NCI-H1105 (cell line): ENCODE measurements at places on chromosomes 11 and 22.

GRCh38 chr11:554428-555226, 5.9 kb downstream of the LMNTD2 start:
- DNase-seq, result peak; percentile 85

DNA sequence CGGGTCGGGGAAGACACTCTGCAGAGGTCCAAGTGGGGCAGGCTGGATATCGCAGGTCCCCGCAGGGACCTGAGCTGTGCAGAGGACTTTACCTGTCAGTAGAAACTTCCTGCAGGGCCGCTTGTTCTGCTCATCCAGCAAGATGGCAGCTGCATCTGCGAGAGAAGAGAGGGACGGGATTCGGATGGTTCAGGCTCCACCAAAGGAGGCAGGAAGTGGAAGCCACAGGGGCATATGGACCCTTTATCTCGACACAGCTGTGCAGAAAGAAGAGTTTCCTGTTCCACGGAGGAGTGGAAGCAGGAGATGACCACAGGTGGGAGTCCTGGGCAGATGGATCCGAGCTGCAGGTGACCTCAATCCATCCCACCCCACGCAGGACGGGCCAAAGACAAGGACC, 22.5 kb downstream of the CABP7 start:
- no peak for DNase-seq

DNA sequence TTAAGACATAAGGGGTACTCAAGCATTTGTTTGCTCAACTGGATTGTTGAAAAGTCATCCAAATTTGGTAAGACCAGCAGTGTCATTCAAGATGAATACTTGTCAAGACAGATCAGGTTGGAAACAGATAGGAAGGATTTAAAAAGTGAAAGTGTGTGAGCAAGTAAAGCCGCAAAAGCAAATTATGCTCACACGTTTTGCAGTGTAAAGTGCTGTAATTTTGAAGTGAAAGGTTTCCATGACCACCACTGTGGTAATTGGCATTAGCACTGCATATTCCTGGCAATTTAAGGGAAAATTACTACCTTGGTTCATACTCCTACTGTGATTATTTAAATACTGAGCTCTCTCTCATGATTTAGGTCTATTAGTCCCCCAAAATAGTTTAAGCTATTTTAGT, 704.1 kb upstream of the CCDC179 start:
- no peak for DNase-seq

- no peak for DNase-seq
Measured at GRCh38 chr22:49036513-49036912, 791.2 kb downstream of the BRD1 start.

- DNase-seq, result no peak
Measured at GRCh38 chr22:41833369-41834004, 582 bp downstream of the SREBF2 start.

DNA sequence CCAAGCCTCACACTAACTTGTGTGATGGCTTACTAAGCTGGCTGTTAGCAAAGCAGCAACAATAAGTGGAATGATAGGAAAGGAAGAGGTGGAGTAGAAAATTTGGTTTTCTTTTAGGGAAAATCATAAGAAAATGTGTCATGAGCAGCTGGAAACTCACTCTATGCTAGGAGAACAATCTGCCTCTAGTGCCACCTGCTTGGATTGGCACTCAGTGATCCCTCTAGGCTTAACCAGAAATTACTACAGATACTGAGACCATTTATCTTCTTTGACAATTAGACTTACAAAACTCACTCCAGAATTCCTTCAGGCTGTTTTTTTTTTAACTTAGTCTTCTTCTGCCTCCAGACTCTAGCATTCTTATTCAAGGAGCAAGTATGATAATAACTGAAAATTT, 117.3 kb downstream of the CD44 start:
- DNase-seq, result no peak

DNA sequence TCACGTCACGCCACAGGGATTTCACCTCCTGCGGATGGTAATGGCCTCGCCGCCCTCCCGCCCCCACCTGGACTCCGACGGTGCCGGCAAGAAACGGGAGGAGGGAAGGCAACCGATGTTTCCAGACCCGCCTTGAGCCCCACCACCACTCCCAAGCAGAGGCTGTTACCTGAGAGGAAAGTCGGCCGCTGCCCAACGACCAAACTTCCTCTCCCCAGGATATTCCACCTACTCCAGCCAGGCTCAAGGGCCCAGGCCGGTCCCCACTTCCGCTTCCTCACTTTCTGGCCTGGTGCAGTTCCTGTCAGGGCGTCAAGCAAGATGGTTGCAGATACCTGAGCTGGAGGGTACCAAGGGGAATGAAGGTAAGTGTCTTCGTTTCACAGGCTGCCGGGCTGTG, at the start of gene ENTHD1:
ENTHD1 (minus strand) TSS at position 235 of the 400 bp plus-strand sequence. CDS start 6,012 bp downstream, outside the sequence.
- no peak for DNase-seq

DNA sequence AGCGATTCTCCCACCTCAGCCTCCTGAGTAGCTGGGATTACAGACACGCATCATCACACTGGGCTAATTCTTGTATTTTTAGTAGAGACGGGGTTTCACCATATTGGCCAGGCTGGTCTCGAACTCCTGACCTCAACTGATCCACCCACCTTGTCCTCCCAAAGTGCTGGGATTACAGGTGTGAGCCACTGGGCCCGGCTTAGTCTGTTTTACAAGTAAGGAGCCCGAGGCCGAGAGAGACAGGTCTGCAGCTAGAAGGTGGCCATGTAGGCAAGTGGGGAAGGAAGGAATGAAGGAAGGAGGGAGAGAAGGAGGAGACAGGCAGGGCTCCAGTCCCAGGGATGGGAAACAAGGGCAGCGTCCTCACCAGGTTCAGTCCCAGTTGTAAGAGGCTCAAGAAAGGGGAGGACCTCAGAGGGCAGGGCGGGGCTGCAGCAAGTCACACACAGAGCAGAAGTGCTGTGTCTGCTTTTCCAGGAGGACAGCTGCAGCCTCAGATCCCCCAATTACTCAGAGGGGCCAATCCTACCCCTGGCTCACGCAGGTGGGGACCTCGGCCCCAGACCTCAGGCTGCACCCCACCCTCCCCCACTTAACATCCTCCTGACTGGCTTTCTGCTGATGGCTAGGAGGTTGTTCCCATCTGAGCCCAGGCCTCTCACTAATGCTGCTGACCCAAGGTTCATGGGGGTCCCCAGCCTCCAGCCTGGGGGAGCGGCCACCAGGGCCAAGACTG, 53.8 kb upstream of the PRR5 start:
- no peak for DNase-seq

DNA sequence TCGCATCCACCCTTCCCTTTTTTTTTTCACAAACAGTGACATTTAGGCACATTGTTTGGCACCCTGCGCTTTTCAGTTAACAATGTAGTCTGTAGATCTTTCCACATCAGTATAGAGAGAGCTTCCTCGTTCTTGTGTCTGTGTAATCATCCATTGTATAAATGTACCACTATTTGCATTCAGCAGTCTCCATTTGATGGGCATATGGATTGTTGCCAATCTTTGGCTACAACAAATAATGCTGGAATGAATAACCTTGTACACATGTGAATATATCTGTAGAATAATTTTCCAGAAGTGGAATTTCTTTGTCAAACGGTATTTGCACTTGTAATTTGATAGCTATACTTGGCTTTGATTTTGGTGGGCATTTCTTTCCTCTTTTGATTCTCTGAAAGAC, 17.1 kb downstream of the MPEG1 start:
- DNase-seq, result no peak

DNA sequence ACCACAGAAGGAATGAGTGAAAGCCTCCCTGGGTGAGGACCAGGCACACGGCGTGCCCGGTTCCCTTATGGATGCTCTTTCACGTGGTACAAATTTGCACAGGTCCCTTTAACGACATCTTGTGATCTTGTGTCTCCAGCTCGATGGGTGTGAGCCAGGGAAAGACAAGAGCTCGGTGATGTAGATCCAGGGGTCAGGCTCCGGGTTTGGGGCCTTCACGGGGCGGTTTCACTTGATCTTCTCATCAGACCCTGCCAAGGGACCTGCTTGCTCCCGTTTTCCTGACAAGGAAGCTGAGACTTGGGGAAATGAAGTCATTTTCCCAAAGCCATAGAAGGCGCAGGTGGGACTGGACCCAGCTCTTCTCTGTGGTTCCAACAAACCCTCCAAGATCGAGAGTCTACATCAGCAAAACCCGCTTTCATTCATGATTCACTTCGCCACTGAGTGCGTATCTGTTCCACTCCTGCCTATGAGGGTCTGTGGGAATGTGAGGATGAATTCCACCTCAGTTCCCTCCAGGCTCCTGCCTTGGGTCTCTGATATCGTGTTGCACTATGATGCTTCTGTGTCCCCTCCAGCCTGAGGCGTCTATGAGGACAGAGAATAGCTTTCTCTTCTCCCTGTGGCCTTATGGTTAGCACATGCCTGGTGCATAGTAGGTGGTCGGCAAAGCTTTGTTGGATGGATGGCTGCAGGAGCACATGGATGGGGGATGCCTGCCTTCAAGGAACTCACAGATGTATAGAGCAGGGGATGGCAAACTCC, 45.0 kb upstream of the ANO1 start:
- no peak for DNase-seq

- no peak for DNase-seq
Measured at GRCh38 chr11:95375886-95376285, 144.9 kb upstream of the SESN3 start.

DNA sequence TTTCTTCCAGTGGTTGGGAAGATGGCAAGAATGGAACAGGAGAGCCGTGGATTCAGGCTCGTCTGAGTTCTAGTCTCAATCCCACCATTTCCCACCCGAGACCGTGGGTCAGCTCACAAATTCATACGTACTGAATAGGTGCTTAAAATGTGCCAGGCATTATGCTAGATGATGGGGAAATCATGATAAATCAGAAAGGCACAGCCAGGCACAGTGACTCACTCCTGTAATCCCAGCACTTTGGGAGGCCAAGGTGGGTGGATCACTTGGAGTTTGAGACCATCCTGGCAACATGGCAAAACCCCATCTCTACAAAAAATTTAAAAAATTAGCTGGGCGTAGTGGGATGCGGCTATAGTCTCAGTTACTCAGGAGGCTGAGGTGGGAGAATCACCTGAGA, 7.1 kb downstream of the TRIOBP start:
- DNase-seq, result no peak

- no peak for DNase-seq
Measured at GRCh38 chr22:19065298-19065859, 56.8 kb downstream of the DGCR2 start.

DNA sequence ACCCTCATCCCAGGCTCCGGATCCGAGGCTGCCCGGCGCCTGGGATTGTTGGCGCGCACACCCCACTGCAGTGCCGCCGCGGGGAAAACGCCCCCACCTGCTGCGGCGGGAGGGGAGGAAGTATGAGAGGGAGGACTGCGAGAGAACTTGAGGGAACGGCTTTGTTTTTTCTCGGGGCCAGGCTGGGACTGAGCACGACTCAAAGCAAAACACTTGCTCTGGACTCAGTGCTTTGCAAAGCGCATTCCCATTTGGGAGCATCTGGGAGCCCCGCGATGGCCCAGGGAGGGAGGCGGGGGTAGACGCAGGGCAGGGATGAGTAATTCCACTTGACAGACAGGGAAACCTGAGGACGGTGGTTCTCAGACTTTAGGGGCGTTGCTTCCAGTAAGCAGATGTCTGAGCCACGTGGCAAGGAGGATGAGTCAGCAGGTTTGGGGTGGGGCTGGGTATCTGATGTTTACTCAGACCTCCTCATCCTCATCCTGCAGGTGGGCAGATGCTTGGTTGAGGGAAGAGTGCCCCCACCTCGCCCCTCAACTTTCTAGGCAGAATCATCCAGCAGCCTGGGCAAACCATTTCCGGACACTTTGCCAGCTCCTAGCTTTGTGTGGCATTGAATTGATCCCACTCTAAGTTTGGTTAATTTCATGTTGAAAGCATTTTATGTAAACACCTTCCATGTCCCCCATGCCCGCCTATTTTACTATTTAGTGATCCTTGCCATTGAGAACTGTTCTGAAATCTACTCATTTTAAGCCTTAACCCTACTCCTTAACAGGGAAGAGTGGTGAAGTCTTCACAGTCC, 1.5 kb downstream of the MIAT start:
- DNase-seq, result peak; percentile 82

DNA sequence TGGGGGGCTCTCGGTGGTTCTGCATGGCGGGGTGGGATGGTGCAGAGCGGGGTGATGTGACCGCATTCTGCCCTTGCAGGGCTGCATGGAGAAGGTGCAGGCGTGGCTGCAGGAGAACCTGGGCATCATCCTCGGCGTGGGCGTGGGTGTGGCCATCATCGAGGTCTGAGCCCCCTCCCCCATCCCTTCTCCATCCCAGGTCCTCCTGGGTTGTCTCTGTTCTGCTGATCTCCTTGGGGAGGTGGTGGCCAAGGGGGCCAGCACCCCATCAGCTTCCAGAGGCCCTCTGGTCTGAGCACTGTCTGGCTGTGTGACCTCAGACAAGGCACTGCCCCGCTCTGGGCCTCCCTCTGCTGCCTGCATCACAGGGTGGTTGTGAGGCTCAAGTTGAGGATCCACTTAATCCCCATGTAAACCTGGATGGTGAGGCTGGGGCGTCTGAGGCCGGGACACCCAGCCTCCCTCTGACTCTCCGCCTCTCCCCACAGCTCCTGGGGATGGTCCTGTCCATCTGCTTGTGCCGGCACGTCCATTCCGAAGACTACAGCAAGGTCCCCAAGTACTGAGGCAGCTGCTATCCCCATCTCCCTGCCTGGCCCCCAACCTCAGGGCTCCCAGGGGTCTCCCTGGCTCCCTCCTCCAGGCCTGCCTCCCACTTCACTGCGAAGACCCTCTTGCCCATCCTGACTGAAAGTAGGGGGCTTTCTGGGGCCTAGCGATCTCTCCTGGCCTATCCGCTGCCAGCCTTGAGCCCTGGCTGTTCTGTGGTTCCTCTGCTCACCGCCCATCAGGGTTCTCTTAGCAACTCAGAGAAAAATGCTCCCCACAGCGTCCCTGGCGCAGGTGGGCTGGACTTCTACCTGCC, 53.3 kb downstream of the CD82 start:
- no peak for DNase-seq
